ENCODE measurements at places on chromosomes 7 and 10. TPM values are rescaled to one million over a fixed set of nuclear protein-coding genes. Genes with fewer than 3 reads are reported as not detected.
A peak's percentile ranks its signal among the peaks of the same experiment; 100 is the strongest.

Gene PRSS1
- total RNA-seq: 29,537 TPM

Gene LLCFC1
- total RNA-seq: not detected

Gene TBRG4
- total RNA-seq: 25.4 TPM

Gene HOXA10
- 0.12 TPM for total RNA-seq

GRCh38 chr10:124177180-124177518 lies 83.8 kb upstream of the CHST15 start:
- H3K27ac ChIP-seq: no peak overlapping the region
- no peaks in the 10 kb centered on the region for H3K27me3 ChIP-seq
- H3K36me3 ChIP-seq: no peaks in the 10 kb centered on the region
- no peak for DNase-seq
- no peak overlapping the region for H3K4me3 ChIP-seq

GRCh38 chr10:25694206-25694933 lies 239.7 kb upstream of the MYO3A start:
- DNase-seq: no peak
- no peaks in the 10 kb centered on the region for H3K27me3 ChIP-seq
- H3K27ac ChIP-seq: no peak overlapping the region
- H3K36me3 ChIP-seq: no peaks in the 10 kb centered on the region
- H3K4me3 ChIP-seq: no peak overlapping the region

GRCh38 chr7:118525020-118525419 lies 300.5 kb downstream of the ANKRD7 start:
- no peaks in the 10 kb centered on the region for H3K4me1 ChIP-seq
- H3K27ac ChIP-seq: no peak overlapping the region
- no peak overlapping the region for H3K4me3 ChIP-seq
- no peak for DNase-seq

GRCh38 chr10:75449382-75450074 lies 18.1 kb downstream of the LRMDA start:
- H3K4me1 ChIP-seq: peaks cover 4% of the 10 kb centered on the region
- H3K36me3 ChIP-seq: no peaks in the 10 kb centered on the region
- H3K4me3 ChIP-seq: no peak overlapping the region
- no peak overlapping the region for H3K27ac ChIP-seq

DNA sequence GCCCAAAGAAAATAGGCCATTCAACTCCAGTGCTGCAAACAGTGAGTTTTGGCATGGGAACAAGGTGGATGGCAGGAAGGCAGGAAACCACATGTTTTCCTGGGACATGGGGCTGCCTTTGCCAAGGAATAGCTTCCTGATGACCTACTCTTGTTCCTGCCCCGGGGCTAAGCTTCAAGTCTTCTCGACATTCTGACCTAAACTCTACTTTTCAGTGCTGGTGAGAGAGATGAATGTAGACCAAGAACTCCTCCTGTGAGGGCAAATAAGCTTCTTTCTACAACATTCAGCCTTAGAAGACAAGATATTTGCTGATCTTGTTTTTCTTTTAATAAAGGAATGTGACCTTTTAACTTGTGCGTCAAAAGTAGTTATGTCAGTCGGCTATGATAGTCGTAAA lies 199.0 kb downstream of the GPR37 start:
- no peaks in the 10 kb centered on the region for H3K4me1 ChIP-seq
- no peaks in the 10 kb centered on the region for H3K36me3 ChIP-seq

DNA sequence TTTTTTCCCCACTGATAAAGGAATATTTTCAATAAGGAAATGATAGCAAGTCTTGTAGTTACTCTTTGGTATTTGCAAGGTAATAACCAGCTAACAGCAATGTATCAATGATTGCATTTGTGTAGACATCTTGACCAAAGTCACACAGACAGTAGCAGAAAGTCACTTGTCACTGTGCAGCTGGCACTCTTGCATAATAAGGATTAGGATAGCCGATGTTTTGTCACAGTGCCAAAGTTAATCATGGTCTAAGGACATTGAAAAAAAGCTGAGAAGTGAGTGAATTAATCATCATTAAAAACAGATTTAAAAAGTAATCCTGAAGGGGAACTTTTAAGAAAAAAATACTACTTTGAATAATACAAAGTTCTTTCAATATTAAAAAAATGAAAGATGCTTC lies 834.3 kb upstream of the C7orf33 start:
- no peaks in the 10 kb centered on the region for H3K4me1 ChIP-seq
- no peak overlapping the region for H3K27ac ChIP-seq
- H3K4me3 ChIP-seq: no peak overlapping the region
- no peaks in the 10 kb centered on the region for H3K27me3 ChIP-seq
- DNase-seq: no peak

DNA sequence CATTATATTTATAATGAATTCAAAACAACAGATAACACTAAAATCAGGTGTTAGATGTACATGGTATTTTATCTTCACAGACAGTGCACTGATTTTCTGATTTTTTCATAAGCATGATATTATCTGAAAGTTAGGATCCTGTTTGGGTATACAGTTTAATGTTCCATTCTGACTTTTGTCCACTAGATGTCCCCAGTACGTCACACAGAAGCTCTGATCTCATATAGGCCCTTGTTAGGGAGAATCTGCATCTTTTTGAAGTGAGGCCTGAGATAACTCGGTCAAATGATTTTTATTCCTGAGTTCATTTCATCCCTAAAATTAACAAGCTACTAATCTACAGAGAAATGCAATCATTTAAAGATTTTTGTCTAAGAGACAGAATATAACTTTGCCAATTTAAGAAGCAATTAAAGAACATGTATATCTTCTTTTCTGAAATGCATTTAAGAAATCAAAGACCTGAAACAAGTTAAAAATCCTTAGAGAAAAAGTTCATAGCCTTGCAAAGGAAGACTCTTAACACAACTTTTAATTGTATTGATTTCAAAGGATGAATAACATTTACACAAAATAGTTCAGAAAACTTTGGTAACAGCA lies 72.0 kb upstream of the TES start:
- no peaks in the 10 kb centered on the region for H3K36me3 ChIP-seq
- no peaks in the 10 kb centered on the region for H3K4me1 ChIP-seq
- H3K27me3 ChIP-seq: no peaks in the 10 kb centered on the region

DNA sequence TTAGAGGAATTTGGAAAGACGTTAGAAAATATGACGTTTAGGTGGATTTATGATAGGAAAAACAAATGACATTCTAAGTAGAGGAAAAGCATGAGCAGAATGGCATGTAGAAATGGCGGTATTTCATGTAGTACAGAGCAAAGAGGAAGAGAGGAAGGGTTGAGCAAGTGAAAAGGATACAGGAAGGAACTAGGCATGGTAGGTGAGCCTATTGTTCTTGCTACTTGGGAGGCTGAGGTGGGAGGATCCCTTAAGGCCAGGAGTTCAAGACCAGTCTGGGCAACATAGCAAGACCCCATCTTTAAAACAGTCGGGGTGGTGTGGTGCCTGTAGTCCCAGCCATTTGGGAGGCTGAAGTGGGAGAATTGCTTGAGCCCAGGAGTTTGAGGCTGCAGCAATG lies 1.2 kb downstream of the GTPBP10 start:
- no peaks in the 10 kb centered on the region for H3K36me3 ChIP-seq
- H3K4me3 ChIP-seq: peak overlapping the region; percentile 62
- H3K27me3 ChIP-seq: no peaks in the 10 kb centered on the region
- peaks cover 5% of the 10 kb centered on the region for H3K4me1 ChIP-seq

DNA sequence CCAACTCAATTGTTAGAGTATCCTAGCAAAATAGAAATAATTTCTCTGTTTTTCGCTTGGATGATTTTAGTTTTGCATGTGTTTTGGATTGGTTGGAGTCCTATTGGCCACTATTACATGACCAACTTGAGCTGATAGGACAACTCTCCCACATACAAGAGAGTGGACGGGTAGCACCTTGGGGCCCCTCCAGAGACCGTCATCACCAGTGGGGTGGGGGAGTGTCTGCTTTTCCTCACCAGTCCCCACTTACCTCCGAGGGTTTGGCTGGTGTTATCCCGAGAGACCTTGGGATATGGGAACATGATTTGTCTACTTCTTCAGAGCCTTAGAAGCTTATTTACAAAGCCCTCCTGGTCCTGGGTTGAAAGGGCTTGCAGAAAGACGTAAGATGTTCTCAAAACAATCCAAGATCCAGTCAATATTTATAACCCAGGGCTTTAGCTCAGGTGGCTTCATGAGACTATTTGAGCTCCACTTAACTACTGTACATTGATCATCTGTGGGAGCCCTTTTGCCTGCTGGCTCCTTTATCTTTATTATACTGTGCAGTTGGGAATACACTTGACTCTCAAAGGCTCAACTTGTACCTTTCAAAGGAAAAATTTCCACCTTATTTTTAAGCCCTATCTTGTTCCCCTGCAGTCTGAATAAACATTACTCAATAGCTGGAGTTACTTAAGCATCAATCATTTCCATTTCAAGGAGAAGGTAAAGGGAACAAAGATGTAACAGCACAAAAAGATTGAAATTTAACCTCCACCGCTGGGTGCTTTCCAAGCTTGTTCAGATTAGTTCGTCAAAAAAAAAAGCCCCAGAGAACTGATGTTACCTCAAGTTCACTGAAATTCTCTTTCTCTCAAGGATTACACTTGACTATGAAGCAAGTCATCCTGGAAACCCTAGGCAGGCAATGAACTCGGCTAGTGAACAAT lies 119.7 kb downstream of the WDR11 start:
- H3K27ac ChIP-seq: peak overlapping the region; percentile 23
- no peaks in the 10 kb centered on the region for H3K4me1 ChIP-seq
- H3K4me3 ChIP-seq: no peak overlapping the region
- no peaks in the 10 kb centered on the region for H3K27me3 ChIP-seq
- no peaks in the 10 kb centered on the region for H3K36me3 ChIP-seq

GRCh38 chr10:7767209-7767608 lies 20.6 kb downstream of the KIN start:
- H3K4me3 ChIP-seq: no peak overlapping the region
- no peak overlapping the region for H3K27ac ChIP-seq
- no peaks in the 10 kb centered on the region for H3K27me3 ChIP-seq

GRCh38 chr10:71241114-71241829 lies 28.9 kb downstream of the UNC5B start:
- H3K4me1 ChIP-seq: no peaks in the 10 kb centered on the region
- no peaks in the 10 kb centered on the region for H3K27me3 ChIP-seq
- no peaks in the 10 kb centered on the region for H3K36me3 ChIP-seq
- H3K27ac ChIP-seq: no peak overlapping the region
